H9 (cell line): ENCODE measurements at places on chromosomes 13 and 19.
A peak's percentile ranks its signal among the peaks of the same experiment; 100 is the strongest.

GRCh38 chr19:11197291-11198174 lies at the start of gene KANK2:
Gene KANK2, minus strand, starts transcription at chr19:11197545. Its CDS starts 3,034 bp downstream, at chr19:11194511.
- no peaks in the 10 kb centered on the region; the same call in 1 of the 2 replicates for H3K4me1 ChIP-seq
- no peaks in the 10 kb centered on the region for H3K27me3 ChIP-seq
- no peak within 1 kb of the TSS for H3K27ac ChIP-seq
- peaks cover 23% of the 10 kb centered on the region for H3K36me3 ChIP-seq
- DNase-seq: peak; percentile 87
- peak within 1 kb of the TSS; percentile 96 for H3K4me3 ChIP-seq

DNA sequence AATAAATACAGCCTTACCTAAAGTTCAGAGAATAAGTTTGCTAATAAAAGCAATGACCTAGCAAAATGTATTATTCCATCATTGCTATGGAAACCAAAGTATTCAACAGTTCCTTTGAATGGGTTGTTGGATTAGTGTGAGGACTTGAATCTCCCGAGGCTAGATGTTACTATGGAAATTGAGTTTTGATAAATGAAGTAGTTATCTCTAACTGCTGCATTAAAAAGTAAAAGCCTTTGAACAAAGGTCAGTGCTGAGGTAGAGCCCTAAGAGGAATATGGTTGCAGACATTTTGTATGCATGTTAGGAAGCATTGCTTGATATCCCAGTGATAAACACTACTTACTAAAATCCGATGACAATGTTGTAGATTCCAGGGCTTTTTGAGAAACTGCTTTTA lies 6.2 kb downstream of the KLF5 start:
- H3K4me3 ChIP-seq: no peak overlapping the region
- H3K36me3 ChIP-seq: peaks cover 10% of the 10 kb centered on the region; the same call in 1 of the 2 replicates
- peaks cover 14% of the 10 kb centered on the region for H3K27me3 ChIP-seq
- no peak for DNase-seq
- no peak overlapping the region for H3K27ac ChIP-seq

- H3K4me3 ChIP-seq: no peak overlapping the region
- no peaks in the 10 kb centered on the region for H3K4me1 ChIP-seq
- no peak for DNase-seq
- peaks cover 2% of the 10 kb centered on the region for H3K36me3 ChIP-seq
- H3K27me3 ChIP-seq: peaks cover 21% of the 10 kb centered on the region; the same call in 1 of the 2 replicates
- no peak overlapping the region for H3K27ac ChIP-seq
Measured at GRCh38 chr19:41565379-41565720, 10.6 kb upstream of the CEACAM21 start.

GRCh38 chr19:9945319-9945966 lies 9.1 kb upstream of the OLFM2 start:
- no peak overlapping the region for H3K27ac ChIP-seq
- peaks cover 2% of the 10 kb centered on the region; the same call in 1 of the 2 replicates for H3K36me3 ChIP-seq
- DNase-seq: peak; percentile 57
- 0 out of 3 replicates have a peak overlapping the region, but pooled peaks have one; percentile 0 for H3K4me3 ChIP-seq
- peaks cover 2% of the 10 kb centered on the region; the same call in 1 of the 2 replicates for H3K27me3 ChIP-seq

DNA sequence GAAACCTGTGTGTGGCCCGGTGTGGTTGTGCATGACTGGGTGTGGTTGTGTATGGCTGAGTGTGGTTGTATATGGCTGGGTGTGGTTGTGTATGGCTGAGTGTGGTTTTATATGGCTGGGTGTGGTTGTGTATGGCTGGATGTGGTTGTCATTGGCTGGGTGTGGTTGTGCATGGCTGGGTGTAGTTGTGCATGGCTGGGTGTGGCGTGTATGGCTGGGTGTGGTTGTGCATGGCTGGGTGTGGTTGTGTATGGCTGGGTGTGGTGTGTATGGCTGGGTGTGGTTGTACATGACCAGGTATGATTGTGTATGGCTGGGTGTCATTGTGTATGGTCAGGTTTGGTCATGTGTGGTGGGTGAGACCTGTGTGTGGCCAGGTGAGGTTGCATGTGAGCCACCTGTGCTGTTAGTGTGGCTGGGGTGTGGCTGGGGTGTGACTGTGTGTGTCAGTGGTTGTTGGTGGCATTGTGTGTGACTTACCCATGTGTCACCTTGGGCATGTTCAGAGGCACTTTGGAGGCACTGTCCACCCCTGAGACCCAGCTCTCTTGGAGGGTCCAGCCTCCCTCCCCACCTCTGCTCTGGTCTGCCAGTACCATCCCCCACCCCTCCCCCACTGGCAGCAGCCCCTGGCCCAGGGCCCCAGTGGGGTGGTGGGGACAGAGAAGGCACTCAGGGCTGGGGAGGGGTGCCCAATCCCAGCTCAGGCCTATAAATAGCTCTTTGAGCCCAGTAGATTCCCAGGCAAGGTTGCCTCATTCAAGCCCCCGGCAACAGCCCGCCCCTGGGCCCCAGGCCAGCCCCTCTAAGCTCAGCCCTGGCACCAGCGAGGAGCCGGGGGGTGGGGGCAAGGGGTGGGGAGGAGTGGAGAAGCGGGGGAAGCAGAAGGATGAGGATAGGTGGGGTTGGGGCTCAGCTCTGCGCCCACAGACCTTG lies 3.9 kb upstream of the NCAN start:
- DNase-seq: no peak
- no peaks in the 10 kb centered on the region; the same call in 1 of the 2 replicates for H3K36me3 ChIP-seq
- no peak overlapping the region for H3K27ac ChIP-seq
- no peak overlapping the region for H3K4me3 ChIP-seq

GRCh38 chr13:95385798-95386197 lies 84.5 kb upstream of the ABCC4 start:
- H3K27ac ChIP-seq: no peak overlapping the region
- no peaks in the 10 kb centered on the region for H3K27me3 ChIP-seq
- H3K36me3 ChIP-seq: no peaks in the 10 kb centered on the region
- H3K4me1 ChIP-seq: no peaks in the 10 kb centered on the region
